Activated naive CD8-positive, alpha-beta T cell treated with anti-CD3 and anti-CD28 coated beads, Interleukin-2, amount 10 ng/mL, durations not matched to agents 7 days and 5 days (primary cell): ENCODE measurements at places on chromosomes 16 and 17. TPM values are rescaled to one million over a fixed set of nuclear protein-coding genes. Genes with fewer than 3 reads are reported as not detected.

Gene KCNH6
- not detected for total RNA-seq

Gene CCNF
- 67.7 TPM for total RNA-seq

Gene TBC1D3C
- 5.0 TPM for total RNA-seq

Gene TMEM204
- total RNA-seq = 72.0 TPM

Gene TMEM101
- 30.3 TPM for total RNA-seq

Gene SLC9A5
- total RNA-seq = 3.5 TPM

Gene ARL5C
- total RNA-seq = 0.11 TPM

Gene LGALS9B
- 0.79 TPM for total RNA-seq

Gene KIF19
- 0.61 TPM for total RNA-seq

Gene KRT25
- not detected for total RNA-seq

Gene CCL17
- not detected for total RNA-seq

Gene KRTAP4-4
- not detected for total RNA-seq

Gene STH
- not detected for total RNA-seq

DNA sequence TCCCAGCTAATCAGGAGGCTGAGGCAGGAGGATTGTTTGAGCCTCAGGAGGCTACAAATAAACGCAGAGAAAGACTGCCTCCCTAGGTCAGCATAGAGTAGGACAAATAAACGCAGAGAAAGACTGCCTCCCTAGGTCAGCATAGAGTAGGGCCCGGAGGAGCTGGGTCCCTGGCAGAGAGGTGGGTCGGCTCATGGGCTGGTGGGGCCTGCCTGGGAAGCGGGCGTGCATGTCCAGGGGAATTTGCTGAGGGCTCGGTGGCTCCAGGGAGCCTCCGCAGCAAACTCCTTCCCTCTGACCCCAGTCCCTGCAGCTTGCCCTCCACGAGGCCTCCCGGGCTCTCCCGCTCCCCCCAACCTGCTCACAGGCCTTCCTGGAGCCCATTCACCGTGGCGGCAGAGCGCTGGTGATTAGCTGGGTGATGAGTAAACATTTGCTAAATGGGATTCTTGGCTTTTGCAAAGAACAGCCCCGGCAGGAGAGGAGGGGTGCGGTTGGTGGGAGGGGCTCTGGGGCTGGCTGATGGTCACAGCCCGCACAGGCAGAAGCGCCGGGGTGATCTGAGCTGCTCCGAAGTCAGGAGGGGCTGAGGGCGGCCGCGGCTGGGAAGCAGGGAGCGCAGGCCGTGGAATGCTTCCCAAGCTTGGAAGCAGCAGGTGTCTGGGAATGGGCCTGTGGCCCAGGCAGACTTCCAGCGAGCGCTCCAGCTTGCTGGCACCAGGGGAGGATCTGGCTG is 93.1 kb downstream of the RTN4RL1 start:
- H3K4me1 ChIP-seq = no peaks in the 10 kb centered on the region
- no peaks in the 10 kb centered on the region for H3K27me3 ChIP-seq
- no peaks in the 10 kb centered on the region for H3K36me3 ChIP-seq
- no peak overlapping the region for H3K27ac ChIP-seq

DNA sequence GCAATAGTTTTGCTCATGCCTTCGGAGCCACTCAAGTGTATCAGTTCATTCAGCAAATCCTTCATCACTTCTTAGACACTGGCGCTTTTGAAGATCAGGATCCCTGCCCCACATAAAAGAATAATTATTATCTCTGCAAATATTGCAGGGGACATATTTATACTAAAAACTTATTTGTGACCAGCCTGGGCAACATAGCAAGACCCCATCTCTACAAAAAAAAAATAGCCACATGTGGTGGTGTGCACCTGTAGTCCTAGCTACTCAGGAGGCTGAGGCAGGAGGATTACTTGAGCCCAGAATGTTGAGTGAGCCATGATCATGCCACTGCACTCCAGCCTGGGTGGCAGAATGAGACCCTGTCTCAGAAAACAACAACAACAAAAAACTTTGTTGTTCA is 1.7 kb upstream of the APPBP2 start:
- no peak for DNase-seq
- peaks cover 6% of the 10 kb centered on the region for H3K36me3 ChIP-seq
- H3K27ac ChIP-seq = no peak overlapping the region
- peak overlapping the region; percentile 10 for H3K4me3 ChIP-seq
- H3K27me3 ChIP-seq = no peaks in the 10 kb centered on the region
- peaks cover 26% of the 10 kb centered on the region for H3K4me1 ChIP-seq

DNA sequence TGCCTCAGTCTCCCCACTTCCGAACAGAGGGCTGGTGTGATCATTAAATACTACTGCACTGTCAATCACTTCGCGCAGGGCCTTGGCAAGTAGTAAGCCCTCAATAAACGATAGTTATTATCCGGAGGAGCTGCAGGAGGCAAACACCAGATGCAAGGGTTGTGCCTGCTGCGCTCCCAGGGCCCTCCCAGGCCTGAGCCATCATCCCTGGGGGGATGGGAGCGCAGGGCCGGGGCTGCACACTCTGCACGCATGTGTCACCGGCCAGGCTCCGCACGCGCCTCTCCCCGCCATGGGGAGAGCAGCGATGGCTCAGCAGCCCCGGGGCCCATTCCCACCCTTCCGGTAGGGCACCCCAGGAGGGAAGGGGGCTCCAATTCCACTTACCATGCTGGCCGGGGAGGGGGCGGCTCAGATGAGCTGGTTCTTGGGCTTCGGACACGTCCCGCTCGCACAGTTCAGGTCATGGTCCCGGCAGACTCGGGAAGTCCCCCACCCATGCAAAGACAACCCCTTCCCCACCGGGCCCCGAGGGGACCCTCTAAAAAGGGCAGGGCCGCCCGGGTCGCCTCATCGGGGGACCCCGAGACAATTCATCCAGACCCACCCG is 681 bp downstream of the XPO6 start:
- peaks cover 29% of the 10 kb centered on the region for H3K36me3 ChIP-seq
- H3K4me3 ChIP-seq = peak overlapping the region; percentile 88
- H3K27me3 ChIP-seq = no peaks in the 10 kb centered on the region
- H3K27ac ChIP-seq = peak overlapping the region; percentile 80

GRCh38 chr17:74760404-74761105 is 12.1 kb downstream of the NHERF1 start:
- no peak for DNase-seq
- H3K36me3 ChIP-seq = peaks cover 7% of the 10 kb centered on the region
- no peaks in the 10 kb centered on the region for H3K27me3 ChIP-seq
- H3K27ac ChIP-seq = peak overlapping the region; percentile 45
- H3K4me1 ChIP-seq = peaks cover 33% of the 10 kb centered on the region
- no peak overlapping the region for H3K4me3 ChIP-seq

DNA sequence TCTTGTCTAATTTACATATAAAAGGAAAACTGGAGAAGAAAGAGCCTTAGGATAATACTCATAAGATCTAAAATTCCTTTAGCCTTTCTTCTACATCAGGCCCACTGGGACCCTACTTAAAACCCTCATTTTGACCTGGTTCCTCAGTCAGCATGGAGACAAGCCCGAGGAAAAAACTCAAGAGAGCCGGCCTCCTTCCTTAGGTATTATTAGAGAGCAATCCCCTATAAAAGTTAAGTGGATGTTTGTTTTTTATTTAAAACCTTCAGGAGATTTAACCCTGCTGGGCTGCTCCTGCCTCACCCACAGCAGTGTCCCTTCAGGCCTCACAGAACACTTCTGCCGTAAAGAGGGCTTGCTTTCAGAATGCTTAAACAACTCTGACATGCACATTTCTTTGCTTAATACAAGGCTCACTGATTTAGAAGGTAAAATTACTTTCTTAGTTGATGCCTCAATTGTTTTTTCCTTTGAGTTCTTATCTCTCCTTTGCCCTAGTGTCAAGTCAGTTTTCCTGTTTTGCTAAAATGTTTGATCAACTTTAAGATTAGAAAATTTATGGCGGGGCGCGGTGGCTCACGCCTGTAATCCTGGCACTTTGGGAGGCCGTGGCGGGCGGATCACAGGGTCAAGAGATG is 145.6 kb upstream of the TBX2 start:
- no peak for DNase-seq
- no peak overlapping the region for H3K27ac ChIP-seq
- H3K36me3 ChIP-seq = peaks cover 4% of the 10 kb centered on the region
- H3K27me3 ChIP-seq = no peaks in the 10 kb centered on the region

DNA sequence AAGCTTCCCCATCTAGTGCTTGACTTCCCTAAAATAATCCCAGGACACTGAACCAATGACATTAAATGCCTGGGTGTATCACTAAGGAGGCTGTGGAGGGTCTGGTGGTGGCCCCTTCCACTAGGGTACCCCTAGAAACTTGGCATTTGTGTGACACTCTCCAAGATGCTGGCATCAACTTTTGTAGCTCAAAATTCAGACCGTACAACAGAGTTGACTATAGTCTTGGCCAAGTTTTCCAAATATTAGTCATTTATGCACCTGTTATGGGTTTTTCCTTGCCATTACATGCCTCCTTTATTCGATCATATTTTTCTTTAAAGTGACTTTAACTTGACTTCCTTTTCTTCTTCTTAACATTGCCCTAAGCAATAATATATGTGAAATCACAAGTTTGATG is 124.8 kb upstream of the CACNG3 start:
- DNase-seq = no peak
- H3K27ac ChIP-seq = no peak overlapping the region
- H3K36me3 ChIP-seq = peaks cover 22% of the 10 kb centered on the region
- H3K4me3 ChIP-seq = no peak overlapping the region
- H3K27me3 ChIP-seq = no peaks in the 10 kb centered on the region
- H3K4me1 ChIP-seq = peaks cover 3% of the 10 kb centered on the region

- H3K27me3 ChIP-seq = no peaks in the 10 kb centered on the region
- H3K36me3 ChIP-seq = no peaks in the 10 kb centered on the region
- no peak overlapping the region for H3K27ac ChIP-seq
- DNase-seq = no peak
- H3K4me3 ChIP-seq = no peak overlapping the region
Measured at GRCh38 chr16:62503073-62503472, 466.8 kb upstream of the CDH8 start.

DNA sequence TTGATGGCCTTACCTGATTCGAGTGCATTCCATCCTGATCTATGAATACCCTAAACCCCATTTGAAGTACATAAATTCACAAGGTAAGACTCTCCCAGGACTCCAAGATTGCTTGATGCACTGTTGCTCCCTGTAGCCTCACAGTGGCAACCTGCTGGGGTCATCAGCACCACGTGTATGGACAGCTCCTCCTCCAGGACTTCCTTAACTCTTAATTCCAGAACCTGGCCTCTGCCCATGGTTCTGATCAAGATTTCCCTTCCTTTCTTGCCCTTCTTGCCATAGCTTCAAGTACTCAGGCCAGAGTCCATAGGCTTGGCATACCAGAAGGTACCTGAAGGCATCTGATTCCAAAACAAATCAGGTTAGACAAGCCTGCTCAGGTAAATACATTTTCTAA is 34.0 kb upstream of the NLK start:
- H3K36me3 ChIP-seq = peaks cover 2% of the 10 kb centered on the region
- no peak overlapping the region for H3K27ac ChIP-seq
- H3K27me3 ChIP-seq = peaks cover 15% of the 10 kb centered on the region
- H3K4me3 ChIP-seq = no peak overlapping the region
- H3K4me1 ChIP-seq = peaks cover 2% of the 10 kb centered on the region

DNA sequence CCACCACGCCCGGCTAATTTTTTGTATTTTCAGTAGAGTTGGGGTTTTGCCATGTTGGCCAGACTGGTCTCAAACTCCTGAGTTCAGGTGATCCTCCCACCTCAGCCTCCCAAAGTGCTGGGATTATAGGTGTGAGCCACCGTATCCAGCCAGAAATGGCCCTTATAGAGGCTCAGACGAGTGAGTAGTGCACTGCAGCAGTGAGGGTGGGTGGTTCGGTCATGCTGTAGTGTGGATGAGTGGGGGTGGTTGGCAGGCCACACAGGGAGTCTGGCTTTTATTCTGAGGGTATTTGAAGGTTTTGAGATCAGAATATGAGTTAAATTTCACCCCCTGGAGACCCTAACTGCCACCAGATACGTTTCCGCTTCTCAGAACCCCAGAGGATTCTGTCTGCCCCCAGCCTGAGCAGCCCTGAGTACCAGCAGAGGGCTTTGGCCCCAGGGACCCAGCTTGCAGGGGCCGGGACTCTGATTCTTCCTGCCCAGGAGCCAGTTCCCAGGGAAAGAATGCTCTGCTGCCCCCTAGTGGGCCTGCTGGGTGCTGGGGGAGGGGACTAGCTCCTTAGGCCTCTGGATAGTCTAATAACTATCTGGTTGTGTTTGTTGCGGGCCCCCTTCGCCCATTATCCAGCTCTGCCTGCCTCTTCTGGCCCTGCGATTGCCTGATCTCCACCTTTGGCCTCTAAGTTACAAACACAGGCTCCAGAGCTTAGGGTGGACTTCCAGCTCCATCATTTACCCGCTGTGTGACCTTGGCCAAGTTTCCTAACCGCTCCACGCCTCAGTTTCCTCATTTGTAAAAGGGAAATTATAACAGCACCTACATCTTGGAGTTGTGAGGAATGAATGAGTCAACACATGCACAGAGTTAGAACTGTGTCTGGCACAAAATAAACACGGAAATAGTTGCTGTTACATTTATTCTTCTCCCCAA is 2.0 kb downstream of the ZNF771 start:
- peaks cover 21% of the 10 kb centered on the region for H3K4me1 ChIP-seq

DNA sequence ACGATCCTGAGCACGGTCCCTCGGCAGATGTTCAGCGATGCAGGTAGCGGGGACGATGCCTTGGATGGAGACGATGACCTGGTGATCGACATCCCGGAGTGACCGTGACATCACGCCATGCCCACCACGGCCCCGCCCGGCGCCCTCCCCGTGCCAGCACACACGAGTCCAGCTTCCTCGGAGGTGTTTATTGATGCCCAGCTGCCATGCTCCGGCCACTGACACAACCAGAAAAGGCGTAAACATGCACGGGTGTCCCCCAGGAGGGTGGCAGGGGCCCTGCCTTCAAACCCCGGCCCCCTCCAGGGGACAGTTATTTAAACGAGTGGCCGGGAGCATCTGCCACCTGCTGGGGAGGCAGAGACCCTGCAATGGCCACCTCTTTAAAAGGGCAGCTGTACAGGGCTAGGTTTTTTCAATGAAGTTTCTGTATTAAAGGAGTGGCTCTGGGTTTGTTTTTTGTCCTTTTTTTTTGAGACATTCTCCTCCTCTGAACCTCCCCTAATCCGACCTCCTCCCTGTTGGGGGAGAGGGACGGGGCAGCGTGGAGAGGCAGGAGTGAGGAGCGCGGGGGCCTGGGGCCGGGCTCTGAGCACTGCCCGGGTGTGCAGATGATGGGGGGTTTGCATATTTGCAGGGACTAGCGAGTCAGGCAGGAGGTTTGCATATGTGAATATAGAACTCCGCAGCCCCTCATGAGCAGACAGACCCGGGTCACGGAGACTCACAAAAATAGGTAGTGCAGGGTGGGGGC is 5.3 kb downstream of the DOC2A start:
- no peak overlapping the region for H3K27ac ChIP-seq
- DNase-seq = no peak
- H3K36me3 ChIP-seq = peaks cover 2% of the 10 kb centered on the region
